ENCODE measurements at places on chromosomes 7 and 10.
A peak's percentile ranks its signal among the peaks of the same experiment; 100 is the strongest.

DNA sequence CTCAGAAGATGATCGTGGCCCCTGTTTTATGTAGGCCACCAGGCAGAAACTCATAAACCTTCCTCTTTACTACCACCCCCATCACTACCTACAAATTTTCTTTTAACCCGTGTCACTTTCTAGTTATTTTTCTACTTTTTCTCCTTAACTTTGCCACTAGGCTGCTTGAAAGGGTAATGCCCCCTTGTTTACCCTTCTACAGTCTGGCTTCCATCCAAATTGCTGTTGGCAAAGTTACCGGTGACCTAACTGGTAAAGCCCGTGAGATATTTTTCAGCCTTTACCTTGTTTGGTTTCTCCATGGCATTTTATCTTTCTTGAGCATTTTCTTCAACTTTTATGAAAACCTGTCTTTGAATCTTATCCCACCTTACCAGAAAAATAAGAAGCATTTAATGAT, 153.0 kb downstream of the WNT2 start:
- DNase-seq: peak; percentile 23

DNA sequence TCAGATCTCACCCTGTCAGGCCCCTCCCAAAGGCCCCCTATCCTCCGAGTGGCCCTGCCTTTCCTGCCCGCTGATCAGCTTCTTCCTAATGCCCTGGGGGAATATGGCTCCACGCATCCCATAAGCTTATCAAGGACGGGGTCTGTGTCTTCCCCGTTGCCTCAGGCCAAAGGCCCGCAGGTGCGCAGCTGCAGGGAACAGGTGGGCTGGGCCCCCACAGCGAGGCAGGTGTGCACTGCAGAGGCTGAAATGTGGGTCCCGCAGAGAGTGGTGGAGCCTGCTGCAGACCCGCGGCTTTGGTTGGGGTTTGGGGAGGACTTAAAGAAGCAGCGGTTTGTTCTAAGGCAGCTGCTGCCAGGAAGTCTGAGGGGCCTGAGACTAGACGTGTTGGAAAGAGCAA, 220.8 kb upstream of the TCERG1L start:
- DNase-seq: no peak

DNA sequence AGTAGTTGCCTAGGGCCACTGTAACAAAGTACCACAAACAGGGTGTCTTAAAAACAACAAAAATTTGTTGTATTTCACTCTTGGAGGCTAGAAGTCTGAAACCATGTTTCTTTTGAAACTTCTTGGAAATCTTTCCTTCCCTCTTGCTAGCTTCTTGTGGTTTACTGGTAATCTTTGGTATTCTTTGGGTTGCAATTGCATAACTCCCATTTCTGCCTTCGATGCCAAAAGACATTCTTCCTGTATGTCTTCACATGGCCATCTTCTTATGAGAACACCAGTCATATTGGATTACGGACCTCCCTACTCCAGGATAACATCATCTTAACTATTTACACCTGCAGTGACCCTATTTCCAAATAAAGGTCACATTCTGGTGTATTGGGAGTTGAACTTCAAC, 357.4 kb downstream of the PPP1R3A start:
- no peak for DNase-seq

GRCh38 chr10:11175823-11176243, 158.2 kb downstream of the CELF2 start:
- no peak for DNase-seq

- DNase-seq: no peak
These were observed 13.6 kb downstream of the ANXA11 start for GRCh38 chr10:80191589-80192270.

- no peak for DNase-seq
These were observed 382.0 kb upstream of the ADARB2 start for GRCh38 chr10:2119316-2119715.

GRCh38 chr7:148941598-148942275, 57.6 kb upstream of the EZH2 start:
- DNase-seq: peak; percentile 83

GRCh38 chr7:64992971-64993370, 2.1 kb upstream of the ZNF117 start:
- DNase-seq: no peak

- DNase-seq: no peak
These were observed 349.3 kb upstream of the VWC2 start for GRCh38 chr7:49424109-49424508.

DNA sequence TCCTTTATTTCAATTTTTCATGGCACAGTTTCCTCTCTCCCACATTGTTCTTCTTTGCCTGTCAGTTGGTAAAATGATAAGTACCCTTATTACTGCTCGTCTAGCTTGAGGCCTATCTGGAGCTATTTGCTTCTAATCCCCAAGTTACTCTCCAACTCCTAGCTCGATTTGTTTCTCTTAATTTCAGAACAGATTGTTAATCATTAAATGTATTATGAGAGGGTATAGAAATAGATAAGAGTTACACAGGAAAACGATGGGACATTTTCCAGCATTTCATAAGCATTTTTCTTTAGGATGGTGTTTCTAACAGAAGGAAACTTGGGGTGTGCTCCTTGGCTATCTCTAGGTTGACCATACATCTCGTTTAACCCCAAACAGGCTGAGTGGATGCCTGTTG, 540.5 kb upstream of the FZD8 start:
- no peak for DNase-seq

DNA sequence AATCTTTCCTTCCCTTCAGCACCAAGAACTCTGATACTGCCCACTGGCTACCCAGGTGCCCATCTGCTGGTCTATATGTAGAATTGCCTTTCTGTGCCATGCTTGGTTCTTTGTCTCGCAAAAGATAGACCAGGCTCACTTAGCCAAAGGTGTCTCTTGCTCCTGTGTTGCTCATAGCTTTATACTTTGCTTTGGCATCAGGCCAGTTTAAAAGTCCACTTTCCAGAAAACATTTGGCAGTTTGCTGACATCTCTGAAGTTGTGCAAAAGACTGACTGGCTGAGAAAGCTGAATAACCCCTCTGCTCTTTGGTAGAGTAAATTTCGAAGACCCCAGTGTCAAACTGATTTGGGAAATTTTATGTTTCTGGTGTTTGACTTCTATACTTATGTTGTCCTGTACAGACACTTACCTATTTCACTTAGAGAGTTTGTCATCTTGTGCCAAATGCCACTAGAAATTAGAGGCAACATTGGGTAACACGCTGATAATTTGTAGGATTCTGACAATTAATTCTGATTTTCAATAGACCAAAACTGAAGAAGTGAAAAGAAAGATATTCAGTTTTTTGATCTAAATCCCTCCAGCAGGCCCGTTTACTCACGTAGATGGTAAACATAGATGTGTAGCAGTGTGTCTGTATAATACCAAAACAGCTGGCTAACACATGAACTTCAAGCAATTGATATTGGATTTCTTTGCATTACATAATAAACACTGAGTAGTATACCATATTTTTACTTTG, 91.1 kb downstream of the CPED1 start:
- no peak for DNase-seq

DNA sequence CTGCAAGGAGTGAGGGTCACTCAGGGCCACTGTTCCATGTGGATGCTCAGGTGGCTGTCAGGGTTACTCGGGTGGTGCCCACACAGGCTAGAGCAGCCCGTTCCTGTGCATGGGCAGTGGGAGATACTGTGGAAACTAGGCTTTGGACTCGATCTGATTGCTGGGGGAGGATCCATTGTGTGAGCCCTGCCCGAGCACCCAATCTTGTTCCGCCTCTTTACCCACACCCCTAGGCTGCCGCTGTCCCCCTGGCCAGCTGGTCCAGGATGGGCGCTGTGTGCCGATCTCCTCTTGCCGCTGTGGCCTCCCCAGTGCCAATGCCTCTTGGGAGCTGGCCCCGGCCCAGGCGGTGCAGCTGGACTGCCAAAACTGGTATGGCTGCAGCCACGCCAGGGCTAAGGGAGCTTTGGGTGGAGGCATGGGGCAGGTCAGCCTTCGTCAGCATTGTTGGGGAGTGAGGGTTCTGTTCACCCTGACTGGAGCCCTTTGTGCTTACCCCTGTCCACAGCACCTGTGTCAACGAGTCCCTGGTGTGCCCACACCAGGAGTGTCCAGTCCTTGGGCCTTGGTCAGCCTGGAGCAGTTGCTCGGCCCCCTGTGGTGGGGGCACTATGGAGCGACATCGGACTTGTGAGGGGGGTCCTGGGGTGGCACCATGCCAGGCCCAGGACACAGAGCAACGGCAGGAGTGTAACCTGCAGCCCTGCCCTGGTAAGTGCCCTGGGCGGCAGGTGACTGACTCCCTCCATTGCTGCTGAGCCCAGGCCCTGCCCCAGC, 12.4 kb upstream of the ZNF862 start:
- DNase-seq: no peak

GRCh38 chr10:12500381-12501303, 151.3 kb downstream of the CAMK1D start:
- peak; percentile 84 for DNase-seq

DNA sequence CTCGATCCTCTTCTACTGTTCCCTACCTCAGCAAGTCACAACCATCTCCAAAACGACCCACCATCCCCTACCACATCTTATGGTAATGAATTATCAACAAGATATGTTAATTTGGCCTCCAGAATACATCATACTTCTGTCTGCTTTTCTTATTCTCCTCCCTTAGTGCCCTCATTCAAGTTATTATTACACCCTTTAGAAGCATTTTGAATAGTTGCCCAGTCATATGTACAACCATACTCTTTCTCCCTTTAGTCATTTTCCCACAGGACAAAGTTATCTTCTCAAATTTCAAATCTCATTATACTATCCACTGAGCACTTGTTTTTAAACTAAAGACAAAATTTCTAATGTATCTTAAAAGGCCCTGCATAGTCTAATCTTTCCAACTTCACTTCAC, 71.0 kb downstream of the GNAT3 start:
- no peak for DNase-seq

DNA sequence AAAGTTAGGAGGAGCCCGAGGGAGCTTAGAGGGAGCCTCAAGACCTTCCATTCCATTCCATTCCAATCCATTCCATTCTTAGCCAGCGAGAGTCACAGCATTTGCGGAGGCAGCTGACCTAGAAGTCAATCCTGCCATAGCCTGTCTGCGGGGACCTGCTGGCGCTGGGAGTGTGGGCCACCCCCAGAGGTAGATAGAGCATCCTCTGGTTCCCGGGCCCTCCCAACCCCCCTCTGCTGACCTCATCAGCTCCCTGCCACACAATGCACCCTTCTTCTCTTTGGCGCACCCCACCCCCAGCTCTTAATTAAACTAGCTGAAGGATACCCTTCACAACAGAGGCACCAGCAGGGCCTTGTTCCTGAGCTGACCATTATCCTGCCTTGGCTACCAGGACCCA, 152.5 kb upstream of the ZMIZ1 start:
- no peak for DNase-seq

GRCh38 chr7:69002416-69002815, 595.9 kb upstream of the AUTS2 start:
- no peak for DNase-seq

- no peak for DNase-seq
These were observed 254.1 kb downstream of the ARL4A start for GRCh38 chr7:12941512-12941911.

GRCh38 chr10:17075533-17076359, 53.9 kb downstream of the CUBN start:
- DNase-seq: no peak

DNA sequence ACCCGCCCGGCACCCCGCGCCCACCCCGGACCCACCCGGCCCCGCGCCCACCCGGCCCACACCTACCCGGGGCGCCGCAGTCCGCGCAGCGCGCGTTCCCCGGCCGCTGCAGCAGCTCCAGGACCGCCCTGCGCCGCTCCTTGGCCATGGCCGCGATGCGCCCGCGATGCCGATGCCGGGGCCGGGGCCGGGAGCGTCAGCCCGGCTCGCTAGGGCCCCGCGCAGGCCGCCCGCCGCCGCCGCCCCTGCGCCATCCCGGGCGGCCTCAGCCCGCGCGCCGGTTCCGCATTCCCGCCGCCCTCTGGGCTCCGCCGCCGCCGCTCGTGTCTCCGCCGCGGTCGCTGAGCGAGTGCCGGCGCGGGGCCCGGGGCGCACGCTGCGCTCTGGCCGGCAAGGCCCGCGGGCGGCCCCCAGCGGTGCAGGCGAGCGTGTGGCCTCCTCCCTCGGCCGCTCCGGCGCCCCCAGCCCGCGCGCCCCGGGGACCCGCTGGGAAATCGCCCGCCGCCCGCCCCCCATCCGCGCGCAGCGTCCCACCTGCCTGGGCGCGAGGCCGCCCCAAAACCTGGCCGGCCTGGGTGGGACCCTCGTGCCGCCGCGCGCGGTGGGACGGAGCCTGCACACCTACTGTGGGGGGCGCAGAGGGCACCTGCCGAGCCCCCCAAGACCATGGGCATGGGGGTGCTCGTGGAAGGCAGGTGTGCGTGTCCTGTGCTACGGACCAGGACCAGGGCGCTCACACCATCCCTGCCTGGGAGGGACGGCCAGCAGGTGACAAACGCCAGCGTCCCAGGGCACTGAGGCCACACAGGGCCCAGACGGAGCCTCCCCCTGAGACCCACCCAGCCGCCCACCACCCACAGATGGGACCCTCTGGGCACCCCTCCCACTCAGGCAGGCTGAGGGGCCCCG, at the start of gene ADAP1:
Gene ADAP1, minus strand, starts transcription at position 351 of the 909 bp plus-strand sequence. Its CDS starts 203 bp downstream, at position 148.
- DNase-seq: no peak

- DNase-seq: no peak
These were observed 58.1 kb downstream of the PODXL start for GRCh38 chr7:131498237-131498885.

DNA sequence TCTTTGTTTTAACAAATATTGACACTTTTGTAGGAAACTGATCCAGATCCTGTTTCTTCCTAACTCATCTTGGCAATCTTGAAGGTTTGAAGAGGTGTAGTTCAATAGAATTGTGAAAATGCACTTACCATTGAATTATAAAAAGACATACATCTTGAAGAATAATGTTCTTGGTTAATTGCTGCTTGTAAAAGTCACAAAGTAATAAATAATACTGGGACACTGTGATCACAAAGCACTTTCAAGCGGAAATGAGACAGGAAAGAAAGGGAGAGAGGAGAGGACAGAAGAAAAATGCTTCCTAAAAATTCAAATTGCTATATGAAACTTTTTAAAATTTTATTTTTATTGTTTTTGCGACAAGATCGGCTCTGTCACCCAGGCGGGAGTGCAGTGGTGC, 15.2 kb upstream of the NFE2L3 start:
- no peak for DNase-seq

GRCh38 chr10:27258838-27259812, 18.5 kb upstream of the ACBD5 start:
- no peak for DNase-seq

GRCh38 chr10:121530481-121531075, 67.7 kb downstream of the FGFR2 start:
- no peak for DNase-seq

GRCh38 chr10:35564341-35564968, 40.7 kb upstream of the GJD4 start:
- DNase-seq: no peak
